NCI-H1436 (cell line): ENCODE measurements at places on chromosomes 2 and 18.

- no peak for DNase-seq
These were observed 139.6 kb downstream of the TCF4 start for GRCh38 chr18:55448420-55448819.

GRCh38 chr18:79547413-79548076, 132.1 kb upstream of the CTDP1 start:
- no peak for DNase-seq

DNA sequence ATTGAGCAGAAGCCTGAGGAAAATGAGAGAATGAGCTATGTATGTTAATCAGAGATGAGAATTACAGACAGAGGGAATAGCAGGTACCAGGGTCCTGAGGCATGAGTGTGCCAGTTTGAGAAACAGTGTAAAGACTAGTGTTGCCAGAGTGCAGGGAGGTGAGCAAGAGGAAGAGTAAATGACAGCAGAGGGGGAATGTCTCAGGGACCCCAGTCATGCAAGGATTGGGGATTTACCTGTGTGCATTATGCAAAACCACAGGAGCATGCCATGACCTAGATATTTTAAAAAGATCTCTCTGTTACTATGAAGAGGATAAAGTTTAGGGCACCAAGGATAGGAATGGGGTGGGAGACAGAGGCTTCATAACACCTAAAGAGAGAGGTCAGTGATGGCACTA, 72.1 kb downstream of the TTC32 start:
- no peak for DNase-seq

DNA sequence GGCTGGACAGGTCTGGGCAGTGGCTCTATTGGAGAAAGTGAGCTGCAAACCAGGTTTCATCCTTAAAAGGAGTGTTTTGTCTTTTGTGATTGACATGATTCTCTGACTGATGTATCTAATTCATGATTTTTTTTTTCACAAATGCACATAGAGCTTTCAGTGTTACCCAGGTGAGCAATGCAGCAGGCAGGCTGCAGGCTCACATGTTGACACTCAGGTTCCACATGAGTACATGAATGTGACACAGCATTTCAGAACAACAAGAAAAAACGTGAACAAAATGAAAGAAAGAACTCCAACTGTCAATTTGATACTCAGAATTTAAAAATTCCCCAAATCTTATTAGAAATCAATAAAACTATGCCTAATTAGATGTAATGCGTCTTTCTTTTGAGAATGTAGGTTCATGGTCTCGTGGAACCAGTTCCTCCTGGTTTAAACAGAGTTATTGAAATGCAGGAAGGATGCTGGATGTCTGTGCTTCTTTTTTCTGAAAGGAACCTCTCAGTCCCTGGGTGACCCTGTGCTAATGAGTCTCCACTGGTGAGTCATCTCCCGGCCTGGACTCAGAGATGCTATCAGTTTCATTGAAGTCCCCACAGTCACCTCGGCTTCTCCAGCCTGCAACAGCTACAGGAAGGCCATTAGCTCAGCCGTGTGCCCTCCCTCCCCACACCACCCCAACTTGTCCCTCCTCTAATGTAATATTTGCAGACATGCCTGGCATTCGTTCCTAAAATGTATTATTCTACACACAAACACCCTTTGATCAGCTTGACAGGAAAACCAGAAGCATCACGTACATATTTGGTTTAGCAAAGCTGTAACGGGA, 430.4 kb downstream of the LPIN1 start:
- DNase-seq: no peak

GRCh38 chr2:205865056-205865455, 182.8 kb downstream of the NRP2 start:
- no peak for DNase-seq

DNA sequence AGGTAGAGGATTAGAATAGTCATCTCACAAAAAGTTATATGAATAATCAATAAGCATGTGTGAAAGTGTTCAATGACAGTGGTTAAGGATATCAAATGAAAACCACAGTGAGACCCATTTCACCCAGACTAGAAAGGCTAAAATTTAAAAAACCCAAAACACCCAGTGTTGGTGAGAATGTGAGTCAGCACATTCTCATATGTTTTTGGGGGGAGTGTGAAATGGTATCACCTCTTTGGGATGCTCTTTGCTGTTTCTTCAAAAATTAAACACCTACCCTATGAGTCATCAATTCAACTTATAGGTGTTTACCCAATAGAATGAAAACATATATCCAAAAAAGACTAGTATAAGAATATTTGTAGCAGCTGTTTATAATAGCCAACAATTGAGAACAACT, 69.8 kb downstream of the MAP3K20 start:
- DNase-seq: no peak

- no peak for DNase-seq
These were observed 450.7 kb upstream of the PIK3C3 start for GRCh38 chr18:41504316-41504715.

GRCh38 chr2:234587341-234588053, 90.6 kb upstream of the ARL4C start:
- DNase-seq: no peak

GRCh38 chr18:48828691-48829442, 121.9 kb downstream of the SMAD7 start:
- DNase-seq: peak; percentile 65

GRCh38 chr2:219460424-219460926, 25.8 kb downstream of the SPEG start:
- DNase-seq: no peak

DNA sequence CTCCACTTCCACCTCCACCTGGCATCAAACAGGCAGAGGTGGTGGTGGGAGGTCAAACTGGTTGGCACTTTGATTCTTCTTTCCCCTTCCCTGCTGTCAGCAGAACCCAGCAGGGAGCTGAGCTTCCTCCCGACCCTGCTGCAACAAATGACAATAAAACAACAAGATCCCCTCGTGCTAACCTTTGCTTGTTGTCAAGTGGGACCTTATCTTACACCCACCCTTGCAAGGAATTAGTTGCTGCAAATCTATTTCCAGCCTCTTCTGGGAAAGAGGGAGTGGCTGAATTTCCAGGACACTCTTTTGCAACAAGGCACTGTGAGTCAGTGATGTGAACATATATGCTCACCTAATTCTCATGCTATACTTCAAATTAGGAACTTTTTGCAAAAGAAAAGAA, 655.1 kb downstream of the DSC3 start:
- no peak for DNase-seq

DNA sequence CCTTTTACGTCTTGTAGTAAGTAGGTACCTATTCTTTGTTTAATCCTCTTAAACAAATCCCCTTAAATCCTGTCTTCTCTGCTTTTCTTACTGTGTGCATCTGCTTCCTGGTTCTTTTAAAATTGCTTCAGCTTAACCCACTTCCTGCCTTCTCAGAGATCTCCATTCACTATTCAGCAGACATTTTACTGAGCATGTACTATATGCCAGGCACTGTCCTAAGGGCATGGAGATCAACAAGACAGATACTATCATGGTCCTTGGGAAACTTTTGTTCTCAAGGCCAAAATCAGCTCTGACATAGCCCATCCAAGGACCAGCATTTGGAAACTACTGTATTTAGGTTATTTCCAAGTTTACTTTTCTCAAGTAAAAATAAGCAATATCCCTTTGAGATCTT, 227.5 kb downstream of the TPGS2 start:
- DNase-seq: no peak

DNA sequence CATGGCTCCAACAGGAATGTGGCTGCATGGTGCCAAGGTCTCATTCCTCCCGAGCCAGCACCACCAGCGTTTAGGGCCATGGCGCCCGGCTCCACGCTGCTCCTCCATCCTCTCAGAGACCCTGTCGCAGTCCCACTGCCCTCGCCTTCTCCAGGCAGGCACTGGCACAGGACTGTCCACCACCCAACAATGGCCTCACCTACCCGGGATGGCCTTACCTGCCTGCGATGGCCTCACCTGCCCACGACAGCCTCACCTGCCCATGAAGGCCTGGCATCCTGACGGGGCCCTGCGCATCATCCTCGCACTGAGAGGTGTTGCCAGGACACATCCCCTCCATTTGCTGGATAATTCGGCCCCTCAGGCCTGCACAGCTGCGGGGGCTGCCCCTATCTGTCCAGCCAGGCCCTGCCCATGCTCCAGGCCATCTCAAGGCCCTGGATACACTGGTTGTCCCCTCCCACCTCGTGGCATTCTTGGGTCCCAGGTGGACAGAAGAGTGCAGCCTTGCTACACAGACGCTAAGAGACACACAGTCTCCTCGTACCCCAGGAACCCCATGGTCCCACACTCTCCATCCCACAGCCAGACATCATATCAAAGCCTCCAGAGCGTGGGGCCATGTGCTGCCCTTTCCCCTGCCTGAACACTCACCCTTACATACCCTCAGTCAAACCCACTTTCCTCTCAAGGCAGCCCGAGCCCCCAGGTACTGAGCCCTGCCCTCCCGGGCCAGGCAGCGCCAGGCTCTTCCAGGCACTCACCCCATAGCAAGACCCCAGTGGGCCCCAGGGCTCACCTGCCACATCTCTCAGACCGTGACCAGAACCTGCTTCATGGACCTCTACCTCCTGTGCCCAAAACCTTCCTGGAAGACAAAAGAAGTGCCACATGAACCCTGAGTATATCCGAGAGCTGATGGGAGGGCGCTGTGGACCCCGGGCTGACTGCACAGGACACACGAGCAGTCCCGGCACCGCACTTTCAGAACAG, 268.6 kb downstream of the EIPR1 start:
- no peak for DNase-seq

DNA sequence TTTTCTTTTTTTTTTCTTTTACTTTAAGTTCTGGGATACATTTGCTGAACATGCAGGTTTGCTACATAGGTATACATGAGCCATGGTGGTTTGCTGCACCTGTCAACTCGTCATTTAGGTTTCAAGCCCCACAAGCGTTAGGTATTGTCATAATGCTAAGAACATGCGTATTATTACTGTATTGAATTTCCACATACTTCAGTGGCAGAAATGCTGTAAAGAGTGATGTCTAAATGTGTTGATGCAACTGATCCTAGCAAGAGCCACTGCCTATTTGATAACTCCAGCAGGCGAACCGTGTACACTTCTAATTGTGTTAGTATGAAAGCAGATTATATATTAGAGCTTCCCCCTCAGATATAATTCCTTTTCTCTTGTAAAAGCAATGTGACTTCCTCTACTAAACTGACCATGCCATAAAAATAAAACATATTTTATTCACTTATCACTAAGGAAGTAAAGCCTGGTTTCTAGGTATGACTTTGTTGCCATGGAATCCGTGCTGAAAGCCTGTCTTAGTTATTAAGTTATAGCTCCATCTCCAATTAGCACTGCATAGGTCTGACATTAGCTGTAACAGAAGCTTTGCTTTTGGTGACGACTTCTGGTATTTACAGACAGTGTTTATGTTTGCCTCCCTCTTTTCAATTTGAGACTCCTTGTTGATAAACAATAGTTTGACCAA, 280.0 kb downstream of the GALR1 start:
- DNase-seq: no peak

GRCh38 chr2:239177325-239177724, 223.5 kb downstream of the HDAC4 start:
- DNase-seq: no peak

DNA sequence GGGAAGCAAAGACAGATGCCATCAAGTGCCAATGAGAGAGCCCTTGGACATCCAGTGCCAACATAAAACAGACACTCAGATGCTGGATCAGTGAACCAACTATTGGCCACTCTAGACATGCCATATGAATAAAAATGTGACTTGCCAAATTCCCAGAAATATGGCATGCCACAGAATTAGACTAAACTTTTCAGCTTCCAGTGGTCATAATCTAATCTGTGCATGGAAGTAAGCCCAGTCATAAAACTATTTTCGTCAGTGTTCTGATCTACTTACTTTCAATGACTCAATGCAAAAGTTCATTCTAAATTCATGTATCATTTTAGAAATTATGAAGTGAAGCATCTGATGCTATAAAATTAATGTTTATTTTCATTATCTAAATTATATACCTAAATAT, 1506.2 kb upstream of the NXPH2 start:
- no peak for DNase-seq

- no peak for DNase-seq
These were observed 131.4 kb upstream of the DNMT3A start for GRCh38 chr2:25473131-25473530.

DNA sequence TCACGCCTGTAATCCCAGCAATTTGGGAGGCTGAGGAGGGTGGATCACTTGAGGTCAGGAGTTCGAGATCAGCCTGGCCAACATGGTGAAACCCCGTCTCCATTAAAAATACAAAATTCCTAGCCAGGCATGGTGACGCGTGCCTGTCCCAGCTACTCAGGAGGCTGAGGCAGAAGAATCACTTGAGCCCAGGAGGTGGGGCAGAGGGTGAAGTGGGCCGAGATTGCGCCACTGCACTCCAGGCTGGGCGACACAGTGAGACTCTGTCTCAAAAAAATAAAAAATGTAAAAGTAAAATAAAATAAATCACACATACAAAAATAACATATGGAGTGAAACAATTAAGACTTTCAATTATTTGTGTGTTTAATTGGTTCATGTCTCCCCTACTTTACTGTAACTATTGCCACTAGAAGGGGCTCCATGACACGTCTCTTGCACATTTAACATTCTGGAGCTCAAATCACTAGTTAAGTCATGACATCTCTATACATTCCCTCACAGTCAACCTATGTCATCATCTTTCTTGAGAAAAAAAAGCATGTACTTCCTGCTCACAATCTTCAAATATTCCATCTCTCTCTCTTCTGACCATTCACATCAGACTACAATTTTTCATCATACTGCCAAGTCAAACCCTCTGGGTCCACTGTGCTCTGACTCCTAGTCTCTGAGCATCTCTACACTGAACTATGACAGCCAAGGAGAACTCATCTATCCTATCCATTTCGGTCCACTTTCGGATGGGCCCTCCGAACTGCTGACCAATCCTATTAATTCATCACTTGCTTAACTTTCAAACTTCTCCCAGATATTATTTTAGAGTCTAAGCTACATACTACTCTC, 6.7 kb downstream of the GFPT1 start:
- DNase-seq: no peak

- no peak for DNase-seq
These were observed 409.1 kb upstream of the CRIM1 start for GRCh38 chr2:35946478-35946877.

GRCh38 chr2:146094185-146094584, 1574.3 kb upstream of the ZEB2 start:
- no peak for DNase-seq

GRCh38 chr2:235668782-235669181, 174.9 kb downstream of the AGAP1 start:
- no peak for DNase-seq

DNA sequence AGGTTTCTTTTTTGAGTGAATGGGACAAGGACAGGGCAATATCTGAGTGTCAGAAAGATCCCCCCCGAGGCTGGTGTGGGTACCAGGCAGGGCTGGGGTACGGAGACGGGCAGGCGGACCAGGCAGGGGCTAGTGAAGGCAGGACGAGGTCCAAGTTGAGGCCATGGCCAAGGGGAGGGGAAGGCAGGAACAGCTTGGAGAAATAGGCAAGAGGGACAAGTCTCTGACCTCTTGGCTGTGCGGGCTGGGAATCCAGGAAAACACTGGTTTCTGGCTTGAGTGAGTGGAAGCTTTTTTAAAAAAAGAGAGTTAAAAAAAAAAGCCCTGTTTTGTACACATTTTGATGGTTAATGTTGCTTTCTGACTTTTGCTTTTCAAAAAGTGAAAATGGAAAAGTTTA, 30.3 kb downstream of the ASAP2 start:
- DNase-seq: no peak
